Neuronal stem cell (in vitro differentiated cells): ENCODE measurements at places on chromosomes 11 and 22.

GRCh38 chr22:32542677-32543357 is 68.2 kb downstream of the FBXO7 start:
- H3K27ac ChIP-seq: no peak overlapping the region
- H3K27me3 ChIP-seq: no peaks in the 10 kb centered on the region
- no peak overlapping the region for H3K4me3 ChIP-seq
- DNase-seq: no peak
- H3K36me3 ChIP-seq: no peaks in the 10 kb centered on the region

DNA sequence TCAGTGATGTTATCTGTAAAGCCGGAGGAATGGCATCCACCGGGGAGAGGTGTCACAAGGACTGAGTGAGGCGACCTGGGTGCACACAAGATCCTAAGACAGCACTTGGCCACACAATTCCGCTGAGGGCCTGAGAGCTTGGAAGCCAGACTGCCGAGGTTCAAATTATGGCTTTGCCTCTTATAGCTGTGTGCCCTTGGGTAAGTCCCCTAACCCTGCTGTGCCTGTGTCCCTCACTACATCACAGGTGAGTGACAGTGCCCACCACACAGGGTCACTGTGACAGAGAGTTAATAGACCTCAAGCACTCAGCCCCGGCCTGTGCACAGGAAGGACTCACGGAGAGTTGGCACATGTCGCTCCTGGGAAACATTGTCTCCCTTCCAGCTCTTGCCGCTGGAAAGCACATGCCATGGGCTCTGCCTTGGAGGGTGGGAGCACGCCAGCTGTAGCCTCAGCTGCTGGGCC is 592 bp downstream of the RHOD start:
- peaks cover 3% of the 10 kb centered on the region for H3K4me1 ChIP-seq
- no peaks in the 10 kb centered on the region for H3K27me3 ChIP-seq
- no peak overlapping the region for H3K27ac ChIP-seq
- no peak for DNase-seq

DNA sequence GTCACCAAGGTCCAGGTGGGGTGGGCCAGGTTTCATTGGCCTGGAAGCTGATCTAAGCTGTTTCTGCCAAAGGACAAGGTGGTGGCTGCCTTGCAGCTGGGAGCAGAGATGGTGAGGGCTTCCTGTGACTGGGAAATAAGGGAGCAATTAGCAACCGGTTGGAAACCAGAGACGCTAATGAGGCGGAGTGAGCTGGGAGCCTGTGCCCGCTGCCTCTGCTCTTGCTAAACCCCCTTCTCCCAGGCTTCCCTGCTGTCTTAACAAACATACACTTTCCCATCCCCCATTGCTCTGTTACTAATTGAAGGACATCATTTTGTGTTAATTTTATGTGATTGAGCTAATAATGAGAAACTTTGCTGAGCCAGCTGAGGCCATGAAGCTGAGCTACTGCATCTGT is 121.8 kb downstream of the INSC start:
- no peaks in the 10 kb centered on the region for H3K27me3 ChIP-seq
- no peak overlapping the region for H3K27ac ChIP-seq
- no peak for DNase-seq
- H3K4me1 ChIP-seq: peaks cover 6% of the 10 kb centered on the region
- no peaks in the 10 kb centered on the region for H3K36me3 ChIP-seq

DNA sequence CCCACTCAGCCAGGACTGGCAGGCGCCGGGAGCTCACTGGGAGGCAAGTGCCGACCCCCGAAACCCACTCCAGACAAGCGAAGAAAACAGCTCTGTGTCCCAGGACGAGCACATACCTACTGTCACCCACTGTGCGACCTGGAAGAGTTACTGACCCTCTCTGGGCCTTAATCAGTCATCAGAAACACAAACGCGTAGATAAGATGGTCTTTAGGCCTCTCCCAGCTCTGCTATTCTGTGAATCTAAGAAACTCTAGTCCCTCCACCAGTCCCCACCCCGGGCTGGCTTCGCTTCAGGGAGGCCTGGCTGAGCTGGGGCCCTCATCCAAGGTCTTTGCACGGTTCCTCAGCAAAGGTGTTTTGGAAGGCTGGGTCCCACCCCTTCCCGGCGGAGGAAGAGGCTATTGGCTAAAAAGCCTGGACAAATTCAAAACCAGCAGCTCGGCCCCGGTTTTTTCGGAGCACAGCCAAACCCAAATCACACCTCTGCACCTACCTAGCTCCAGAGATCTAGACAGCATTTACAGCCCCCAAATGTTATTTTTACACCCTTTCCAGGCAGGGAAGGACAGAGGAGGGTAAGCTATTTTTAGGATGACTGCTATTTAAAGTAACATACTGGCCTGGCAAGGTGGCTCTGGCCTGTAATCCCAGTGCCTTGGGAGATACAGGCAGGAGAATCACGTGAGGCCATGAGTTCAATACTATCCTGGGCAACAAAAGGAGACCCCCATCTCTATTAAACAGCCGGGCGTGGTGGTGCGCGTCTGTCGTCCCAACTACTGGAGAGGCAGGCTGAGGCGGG is 13.2 kb upstream of the HDHD5 start:
- H3K36me3 ChIP-seq: no peaks in the 10 kb centered on the region
- peak overlapping the region; percentile 95 for H3K27ac ChIP-seq
- H3K4me1 ChIP-seq: peaks cover 5% of the 10 kb centered on the region
- no peaks in the 10 kb centered on the region for H3K27me3 ChIP-seq

- no peaks in the 10 kb centered on the region for H3K27me3 ChIP-seq
- H3K4me3 ChIP-seq: no peak overlapping the region
- DNase-seq: no peak
- no peaks in the 10 kb centered on the region for H3K36me3 ChIP-seq
Measured at GRCh38 chr11:82680252-82680651, 53.4 kb downstream of the FAM181B start.

- no peak overlapping the region for H3K4me3 ChIP-seq
- no peaks in the 10 kb centered on the region for H3K36me3 ChIP-seq
- no peak for DNase-seq
- H3K4me1 ChIP-seq: no peaks in the 10 kb centered on the region
- no peak overlapping the region for H3K27ac ChIP-seq
Measured at GRCh38 chr11:63502252-63502820, 3.5 kb upstream of the LGALS12 start.

GRCh38 chr11:27388869-27389268 is 25.9 kb upstream of the CCDC34 start:
- peaks cover 34% of the 10 kb centered on the region for H3K4me1 ChIP-seq
- H3K27me3 ChIP-seq: no peaks in the 10 kb centered on the region
- H3K4me3 ChIP-seq: no peak overlapping the region
- peaks cover 6% of the 10 kb centered on the region for H3K36me3 ChIP-seq
- no peak for DNase-seq

DNA sequence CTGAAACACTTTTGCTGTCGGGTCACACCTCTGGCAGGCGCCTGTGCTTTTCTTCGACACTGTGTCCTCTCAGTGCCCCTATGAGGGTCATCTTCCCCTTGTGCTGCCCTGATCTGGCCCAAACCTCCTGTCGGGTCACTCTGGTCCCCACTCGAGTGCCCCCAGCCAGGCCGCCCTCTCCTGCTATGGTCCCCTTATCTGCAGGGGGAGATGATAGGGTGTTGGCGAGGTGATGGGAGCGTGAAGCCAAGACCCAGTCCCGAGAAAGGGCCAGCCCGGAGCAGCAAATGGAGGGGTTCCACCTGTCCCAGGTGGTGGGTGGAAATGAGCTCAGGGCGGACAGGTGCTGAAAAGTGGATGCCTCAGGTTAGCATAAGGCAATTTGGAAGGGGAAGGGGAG is 9.7 kb downstream of the NADSYN1 start:
- no peak overlapping the region for H3K4me3 ChIP-seq
- H3K27ac ChIP-seq: no peak overlapping the region
- H3K36me3 ChIP-seq: peaks cover 20% of the 10 kb centered on the region
- no peaks in the 10 kb centered on the region for H3K27me3 ChIP-seq

DNA sequence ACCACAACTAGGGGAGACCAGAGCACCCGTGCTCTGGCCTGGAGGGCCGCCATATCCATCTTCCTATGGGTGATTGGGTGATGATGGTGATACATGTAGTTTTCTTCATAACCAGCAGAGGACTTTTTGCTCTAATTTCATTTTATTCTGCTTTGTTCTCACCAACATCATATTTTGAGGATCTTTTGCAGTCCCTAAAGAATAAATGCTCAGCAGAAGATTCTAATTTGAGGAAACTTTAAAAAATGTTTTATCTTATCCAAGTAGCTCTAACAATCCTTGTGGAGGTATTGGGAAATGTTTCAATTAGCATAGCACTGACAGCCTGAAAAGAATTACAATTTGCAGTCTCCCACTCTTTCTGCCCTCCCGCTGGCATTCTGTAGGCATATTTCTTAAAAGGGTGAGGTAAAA is 544.0 kb downstream of the NTM start:
- no peak for DNase-seq
- no peak overlapping the region for H3K4me3 ChIP-seq
- H3K27ac ChIP-seq: no peak overlapping the region
- no peaks in the 10 kb centered on the region for H3K36me3 ChIP-seq
- peaks cover 6% of the 10 kb centered on the region for H3K4me1 ChIP-seq
- peaks cover 23% of the 10 kb centered on the region for H3K27me3 ChIP-seq

GRCh38 chr11:91047882-91048281 is 825.0 kb upstream of the CHORDC1 start:
- no peak overlapping the region for H3K27ac ChIP-seq
- no peaks in the 10 kb centered on the region for H3K27me3 ChIP-seq
- H3K4me3 ChIP-seq: no peak overlapping the region

- peaks cover 5% of the 10 kb centered on the region for H3K4me1 ChIP-seq
- no peaks in the 10 kb centered on the region for H3K36me3 ChIP-seq
- no peaks in the 10 kb centered on the region for H3K27me3 ChIP-seq
- DNase-seq: no peak
Measured at GRCh38 chr11:13119941-13120520, 110.9 kb downstream of the RASSF10 start.

GRCh38 chr22:22691055-22691454 is 46.6 kb downstream of the GGTLC2 start:
- no peak overlapping the region for H3K4me3 ChIP-seq
- no peaks in the 10 kb centered on the region for H3K4me1 ChIP-seq
- DNase-seq: no peak
- H3K27me3 ChIP-seq: no peaks in the 10 kb centered on the region

DNA sequence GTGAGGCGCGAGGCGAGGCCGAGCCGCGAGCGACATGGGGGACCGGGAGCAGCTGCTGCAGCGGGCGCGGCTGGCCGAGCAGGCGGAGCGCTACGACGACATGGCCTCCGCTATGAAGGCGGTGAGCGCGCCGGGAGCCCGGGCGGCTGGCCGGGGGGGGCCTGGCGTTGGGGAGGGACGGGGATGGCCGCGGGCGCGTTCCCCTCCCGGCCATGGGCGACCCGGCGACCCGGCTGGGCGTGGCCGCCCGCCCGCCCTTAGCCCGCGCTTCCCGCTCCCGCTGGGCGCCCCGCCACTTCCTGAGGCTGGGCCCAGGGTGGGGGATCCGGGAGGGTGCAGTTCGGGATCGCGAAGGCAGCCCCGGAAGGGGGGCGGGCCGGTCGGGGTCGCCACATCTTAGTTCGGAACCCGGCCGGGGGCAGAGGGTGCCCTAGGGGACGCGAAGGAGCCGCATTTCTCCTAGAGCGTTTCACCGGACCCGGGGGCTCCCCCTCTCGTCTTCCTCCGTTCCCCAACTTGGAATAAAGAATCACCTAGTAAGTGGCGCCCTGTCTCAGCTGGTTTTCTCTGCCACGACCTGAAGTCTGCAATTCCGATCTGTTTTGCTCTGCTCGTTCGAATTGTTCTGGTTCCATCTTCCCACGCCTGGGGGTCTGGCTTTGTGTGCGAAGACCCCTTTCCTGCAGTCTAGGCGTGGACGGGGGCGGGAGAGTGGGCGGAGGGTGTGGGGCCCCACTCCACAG is 536 bp downstream of the YWHAH start:
- peak overlapping the region; percentile 99 for H3K27ac ChIP-seq
- H3K4me3 ChIP-seq: peak overlapping the region; percentile 96
- peaks cover 4% of the 10 kb centered on the region for H3K36me3 ChIP-seq
- DNase-seq: peak; percentile 17
- H3K4me1 ChIP-seq: peaks cover 6% of the 10 kb centered on the region

GRCh38 chr22:29330753-29331152 is 15.3 kb upstream of the RASL10A start:
- peaks cover 14% of the 10 kb centered on the region for H3K36me3 ChIP-seq
- H3K27ac ChIP-seq: no peak overlapping the region
- DNase-seq: no peak
- H3K27me3 ChIP-seq: no peaks in the 10 kb centered on the region
- no peak overlapping the region for H3K4me3 ChIP-seq

DNA sequence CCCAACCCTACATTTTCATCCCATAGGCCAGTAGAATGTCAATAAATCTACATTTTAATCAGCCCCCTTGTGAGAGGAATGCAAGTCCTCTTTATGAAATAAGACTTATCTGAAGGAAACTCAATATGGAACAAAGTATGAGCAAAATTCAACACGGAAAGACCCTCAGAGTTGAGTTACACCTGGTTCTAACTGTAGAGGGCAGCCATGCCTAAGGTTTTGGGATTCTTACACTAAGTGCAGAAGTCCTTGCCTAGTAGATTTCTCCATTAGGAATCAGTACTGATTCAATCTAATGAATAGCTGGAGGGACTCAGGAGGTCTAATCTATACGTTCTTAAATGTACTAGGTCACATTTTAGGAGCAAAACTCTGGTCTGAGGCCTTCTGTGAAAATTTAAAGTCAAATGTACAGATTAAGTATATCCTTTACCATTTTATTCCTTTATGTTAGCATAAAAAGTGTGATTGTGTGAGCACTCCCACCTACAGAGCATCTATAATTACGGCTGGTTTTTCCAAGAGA is 904.5 kb downstream of the DLG2 start:
- H3K27ac ChIP-seq: no peak overlapping the region
- peaks cover 2% of the 10 kb centered on the region for H3K4me1 ChIP-seq
- no peak overlapping the region for H3K4me3 ChIP-seq
- H3K36me3 ChIP-seq: no peaks in the 10 kb centered on the region
- DNase-seq: peak; percentile 33

GRCh38 chr22:19482297-19482696 is 2.6 kb downstream of the CDC45 start:
- peaks cover 51% of the 10 kb centered on the region for H3K36me3 ChIP-seq
- H3K4me3 ChIP-seq: no peak overlapping the region
- H3K27me3 ChIP-seq: no peaks in the 10 kb centered on the region
- H3K27ac ChIP-seq: no peak overlapping the region

- no peaks in the 10 kb centered on the region for H3K27me3 ChIP-seq
- peaks cover 2% of the 10 kb centered on the region for H3K36me3 ChIP-seq
- H3K27ac ChIP-seq: no peak overlapping the region
Measured at GRCh38 chr22:41575533-41575932, 14.1 kb downstream of the PMM1 start.

DNA sequence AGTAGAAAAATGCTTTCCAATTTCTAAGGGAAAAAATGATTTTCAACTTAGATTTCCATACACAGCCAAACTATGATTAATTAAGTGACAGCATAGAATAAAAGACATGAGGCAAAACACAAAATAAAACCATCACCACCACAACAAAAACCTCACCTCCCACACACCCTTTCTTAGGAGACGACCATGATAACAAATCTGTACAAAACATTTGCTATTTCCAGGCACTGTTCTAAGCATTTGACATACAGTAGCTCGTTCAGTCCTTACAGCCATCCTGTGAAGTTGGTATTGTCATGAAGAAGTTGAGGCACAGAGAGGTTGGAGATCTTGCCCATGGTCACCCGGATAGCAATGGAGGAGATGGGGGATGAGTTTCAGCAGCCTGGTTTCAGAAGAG is 8.7 kb downstream of the SPI1 start:
- DNase-seq: no peak
- H3K36me3 ChIP-seq: no peaks in the 10 kb centered on the region
- no peak overlapping the region for H3K27ac ChIP-seq
- H3K27me3 ChIP-seq: no peaks in the 10 kb centered on the region
